Posterior vena cava (tissue), 2 donors: ENCODE measurements at places on chromosomes 1 and 21. TPM values are rescaled to one million over a fixed set of nuclear protein-coding genes. Genes with fewer than 3 reads are reported as not detected.

DNA sequence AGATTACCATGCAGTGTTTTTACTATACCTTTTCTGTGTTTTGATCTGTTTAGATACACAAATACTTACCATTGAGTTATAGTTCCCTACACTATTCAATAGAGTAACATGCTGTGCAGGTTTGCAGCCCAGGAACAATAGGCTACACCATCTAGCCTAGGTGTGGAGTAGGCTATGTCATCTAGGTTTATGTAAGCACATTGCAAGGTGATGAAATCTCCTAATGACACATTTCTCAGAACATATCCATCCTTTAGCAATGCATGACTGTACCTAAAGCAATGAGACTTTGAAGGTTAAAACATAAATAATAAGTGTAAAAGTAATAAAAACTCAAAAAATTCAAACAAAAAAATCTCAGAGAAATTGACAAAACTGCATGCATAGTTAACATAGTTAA, 358.6 kb downstream of the USH2A start:
- no peak for DNase-seq

GRCh38 chr1:204990059-204990664, 52.9 kb upstream of the CNTN2 start:
- DNase-seq = no peak

DNA sequence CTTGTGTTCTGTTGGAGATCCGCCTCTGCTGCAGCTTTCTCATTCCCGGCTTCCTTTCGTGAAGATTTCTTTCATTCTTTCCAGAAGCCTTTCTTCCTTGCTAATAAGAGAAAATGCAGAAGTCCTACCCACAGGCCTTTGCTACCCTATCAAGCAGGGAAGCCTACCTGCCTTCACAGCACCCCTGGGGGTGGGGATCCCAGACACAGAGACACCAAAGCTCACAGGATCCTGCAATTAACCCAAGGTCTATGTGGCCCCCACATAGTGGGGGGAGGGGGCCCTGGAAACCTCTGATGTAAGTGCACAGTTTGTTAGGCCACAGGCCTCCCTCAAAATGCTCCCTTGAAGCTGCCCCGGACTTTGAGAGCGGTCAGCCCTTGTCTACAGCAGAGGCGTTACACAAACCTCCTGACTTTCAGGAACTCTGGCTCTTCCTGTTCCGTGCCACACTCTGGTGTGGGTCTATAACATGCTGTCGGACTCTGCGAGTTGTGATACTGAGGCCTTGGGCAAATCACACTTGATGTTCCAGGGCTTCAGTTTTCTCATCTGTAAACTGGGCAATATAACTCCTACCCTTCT, 31.2 kb downstream of the NKAIN1 start:
- no peak for DNase-seq

- no peak for DNase-seq
These were observed 57.1 kb upstream of the COL18A1 start for GRCh38 chr21:45347712-45348499.

Gene LAD1
- not detected for total RNA-seq

DNA sequence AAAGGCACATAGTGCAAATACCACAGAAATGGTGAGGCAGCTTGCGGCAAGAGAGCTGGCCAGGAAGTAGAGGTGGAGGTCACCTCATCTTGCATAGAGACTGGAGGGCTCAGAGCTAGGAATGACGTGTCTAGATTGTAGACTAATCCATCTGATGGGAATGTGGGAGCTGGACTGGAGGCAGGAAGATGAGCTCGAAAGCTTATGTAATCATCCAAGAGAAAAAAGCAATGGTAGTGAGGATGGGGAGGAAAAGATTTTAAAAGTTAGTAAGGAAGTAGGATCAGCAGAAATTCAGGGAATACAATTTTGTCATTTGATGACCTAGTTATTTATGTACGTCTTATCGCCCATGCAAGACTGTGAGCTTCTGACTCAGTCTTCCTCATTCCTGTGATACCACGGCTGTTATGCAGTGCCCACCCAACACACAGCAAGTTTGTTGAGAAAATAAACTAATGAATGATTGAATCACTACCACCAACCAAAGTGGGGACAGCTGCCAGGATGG, 123.9 kb downstream of the RRAGC start:
- no peak for DNase-seq

- no peak for DNase-seq
These were observed 33.9 kb downstream of the MPZL1 start for GRCh38 chr1:167755654-167756053.

Gene ADAMTS4
- 28.0 TPM for total RNA-seq

GRCh38 chr1:245683676-245684075, 528.9 kb downstream of the KIF26B start:
- DNase-seq = no peak

GRCh38 chr1:166908942-166909341, 32.9 kb upstream of the TADA1 start:
- no peak for DNase-seq

Gene IL19
- not detected for total RNA-seq

GRCh38 chr1:54701066-54701465, 14.6 kb upstream of the TTC4 start:
- no peak for DNase-seq

DNA sequence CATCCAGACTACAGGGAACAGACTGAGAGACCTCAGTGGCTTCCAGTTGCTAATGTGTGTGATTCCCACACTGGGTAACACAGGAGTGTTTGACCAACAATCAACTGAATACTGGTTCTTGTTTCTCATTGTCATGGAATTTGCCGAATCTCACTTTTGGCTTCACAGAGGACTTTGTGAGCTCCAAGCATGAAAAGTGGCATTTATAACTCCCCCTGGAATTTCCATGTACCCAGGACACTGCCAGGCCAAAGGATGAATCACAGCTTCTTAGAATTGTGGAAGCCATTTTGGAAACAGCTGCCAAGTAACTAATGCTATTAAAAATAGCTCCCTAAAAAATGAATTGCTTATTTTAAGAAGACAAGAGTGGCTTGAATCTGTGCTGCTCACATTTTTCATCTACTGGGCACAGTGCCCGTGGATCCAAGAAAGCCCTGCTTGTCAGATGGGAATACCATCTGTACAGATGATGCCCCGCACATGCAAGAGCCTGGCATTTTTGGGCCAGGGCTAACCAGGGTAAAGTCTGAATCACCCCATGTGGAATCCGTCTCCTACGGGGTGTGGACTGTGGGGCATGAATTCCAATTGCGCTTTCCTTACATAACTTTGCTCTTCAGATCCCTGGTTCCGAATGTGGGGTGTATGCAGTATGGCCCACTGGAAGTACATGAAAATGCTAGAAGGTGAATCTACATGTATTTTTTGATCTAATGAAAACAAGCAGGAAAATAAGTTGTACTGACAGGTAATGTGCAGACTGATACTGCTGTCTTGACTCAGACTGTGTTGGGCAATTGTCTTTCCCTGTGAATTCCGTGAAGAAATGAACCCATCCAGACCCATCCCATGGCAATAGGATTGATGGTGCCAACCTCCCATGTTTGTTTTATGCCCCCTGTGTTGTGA, 487.3 kb downstream of the SIPA1L2 start:
- DNase-seq = peak; percentile 82

GRCh38 chr1:28341591-28341990, 12.8 kb downstream of the MED18 start:
- peak; percentile 23 for DNase-seq

DNA sequence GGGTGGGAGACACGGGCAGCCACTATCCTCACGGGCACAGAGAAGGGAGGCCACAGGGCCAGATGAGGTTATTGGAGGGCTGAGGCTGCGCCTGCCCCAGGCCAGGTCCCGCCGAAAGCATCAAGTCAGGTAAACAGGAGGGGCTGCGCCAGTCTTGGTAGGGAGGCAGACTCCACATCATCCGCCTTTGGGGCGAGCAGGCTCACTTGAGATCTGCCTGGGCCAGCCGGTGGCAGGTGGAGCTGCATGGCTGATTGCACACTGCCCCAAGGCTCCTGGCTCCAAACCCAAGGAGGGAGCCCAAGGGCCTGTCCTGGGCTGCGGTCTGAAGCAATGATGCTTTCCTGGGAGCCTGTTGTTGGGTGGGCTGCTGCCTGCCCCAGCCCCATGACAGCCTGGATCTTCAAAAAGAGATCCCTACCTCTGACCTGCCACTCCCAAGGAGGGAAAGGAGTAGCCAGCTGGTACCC, 4.6 kb downstream of the SMIM1 start:
- no peak for DNase-seq

Gene LMX1A
- 0.79 TPM for total RNA-seq

- no peak for DNase-seq
These were observed 25.9 kb downstream of the PCNX2 start for GRCh38 chr1:233269656-233270055.

GRCh38 chr1:197806718-197807117, 31.4 kb upstream of the DENND1B start:
- no peak for DNase-seq

Gene OR2T11
- not detected for total RNA-seq

DNA sequence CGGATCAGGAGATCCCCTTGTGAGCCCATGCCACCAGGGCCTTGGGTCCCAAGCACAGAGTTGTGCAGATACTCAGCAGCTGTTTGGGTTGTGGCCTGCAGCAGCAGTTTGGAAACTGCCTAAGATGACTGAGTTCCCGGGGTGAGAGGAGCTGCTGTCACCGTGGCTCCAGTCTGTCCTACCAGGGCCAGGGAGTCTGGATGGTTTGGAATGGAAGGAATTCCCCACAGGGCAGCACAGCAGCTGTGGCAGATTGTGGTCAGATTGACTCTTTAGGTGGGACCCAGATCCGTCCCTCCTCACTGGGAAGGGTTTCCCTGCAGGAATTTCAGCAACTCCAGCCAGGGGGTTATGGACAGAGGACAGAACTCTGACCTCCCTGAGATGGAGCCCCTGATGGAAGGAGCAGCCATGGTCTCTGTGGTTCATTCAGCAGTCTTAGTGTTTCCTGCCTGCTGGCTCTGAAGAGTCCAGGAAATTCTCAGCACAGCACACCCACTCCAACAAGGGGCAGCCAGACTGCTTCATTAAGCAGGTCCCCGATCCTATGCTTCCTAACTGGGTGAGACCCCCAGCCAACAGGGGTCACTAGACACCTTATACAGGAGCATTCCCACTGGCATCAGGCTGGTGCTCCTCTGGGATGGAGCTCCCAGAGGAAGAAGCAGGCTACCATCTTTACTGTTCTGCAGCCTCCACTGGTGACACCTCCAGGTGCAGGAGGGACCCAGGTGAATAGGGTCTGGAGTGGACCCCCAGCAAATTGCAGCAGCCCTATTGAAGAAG, 51.5 kb upstream of the TNFSF4 start:
- DNase-seq = no peak

GRCh38 chr1:91201694-91202093, 179.9 kb upstream of the ZNF644 start:
- no peak for DNase-seq

Gene FYB2
- total RNA-seq = not detected

DNA sequence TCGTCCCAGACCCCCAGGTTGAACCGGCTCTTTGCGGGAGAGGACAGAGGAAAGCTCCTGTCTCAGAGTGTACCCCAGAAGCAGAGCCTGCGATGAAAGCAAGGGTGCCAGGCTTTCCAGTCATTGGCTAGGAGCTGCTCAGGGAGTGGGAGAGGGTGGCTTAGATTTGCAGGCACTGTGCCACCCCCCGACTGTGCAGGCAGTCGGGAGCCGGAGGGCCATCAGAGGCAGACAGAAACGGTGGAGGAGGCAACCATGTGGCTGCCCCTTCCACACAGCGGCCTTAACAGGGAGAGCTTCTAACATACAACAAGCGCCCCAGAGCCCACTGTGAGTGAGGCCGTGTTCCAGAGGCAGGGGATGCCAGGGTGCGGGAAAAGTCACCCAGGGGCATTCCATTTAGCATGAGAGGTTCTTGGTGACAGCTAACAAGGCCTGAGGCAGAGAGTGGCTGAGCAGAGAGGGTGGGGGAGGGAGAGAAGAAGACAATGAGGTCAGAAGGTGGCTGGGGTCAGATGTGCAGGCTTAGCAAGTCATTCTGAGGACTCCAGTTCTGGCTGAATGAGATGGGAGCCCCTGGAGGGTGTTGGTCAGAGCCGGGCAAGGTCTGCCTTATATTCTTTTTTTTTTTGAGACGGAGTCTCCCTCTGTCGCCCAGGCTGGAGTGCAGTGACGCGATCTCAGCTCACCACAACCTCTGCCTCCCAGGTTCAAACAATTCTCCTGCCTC, 9.5 kb upstream of the C1orf167 start:
- DNase-seq = no peak

DNA sequence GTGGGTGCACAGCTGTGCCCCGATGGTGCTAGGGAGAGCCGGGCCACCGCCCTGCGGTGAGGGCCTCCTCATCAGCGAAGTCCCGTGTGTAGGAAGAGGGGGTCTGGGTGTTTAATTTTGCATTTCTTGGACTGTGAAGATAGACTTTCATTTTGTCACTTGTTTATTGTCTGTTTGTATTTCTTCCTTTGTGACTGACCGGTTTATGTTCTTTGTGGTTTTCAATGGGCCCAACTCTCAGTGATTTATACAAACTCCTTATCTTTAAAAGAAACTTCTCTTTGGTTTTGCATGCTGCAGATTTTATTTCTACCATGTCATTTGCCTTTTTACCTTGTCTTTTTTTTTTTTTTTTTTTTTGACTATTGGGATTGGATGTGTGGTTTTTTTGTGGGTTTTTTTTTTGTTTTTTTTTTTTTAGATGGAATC, 65.1 kb downstream of the COL18A1 start:
- no peak for DNase-seq

- no peak for DNase-seq
These were observed 44.0 kb downstream of the IGSF21 start for GRCh38 chr1:18151436-18152122.

Gene SPRR1B
- total RNA-seq = not detected

Gene ATP6V0B
- 77.4 TPM for total RNA-seq

DNA sequence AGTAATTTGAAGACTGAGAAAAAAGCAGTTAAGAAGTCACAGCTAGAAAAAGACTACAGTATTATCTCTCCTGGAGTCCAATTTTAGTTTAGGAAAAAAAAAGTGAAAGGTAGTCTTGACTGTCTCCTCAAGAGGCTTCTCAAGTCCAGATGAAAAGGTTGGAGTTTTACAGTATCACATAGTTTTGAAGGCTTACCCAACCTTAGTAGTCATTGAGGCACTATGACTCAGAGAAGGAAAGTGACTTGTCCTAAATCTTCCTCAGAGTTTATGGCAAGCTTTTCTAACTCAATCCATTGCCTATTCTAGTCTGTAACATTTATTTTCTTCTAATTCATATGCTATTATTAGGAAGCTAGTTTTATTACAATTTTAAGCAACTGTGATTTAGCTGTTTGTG, 174.9 kb downstream of the DPYD start:
- no peak for DNase-seq

DNA sequence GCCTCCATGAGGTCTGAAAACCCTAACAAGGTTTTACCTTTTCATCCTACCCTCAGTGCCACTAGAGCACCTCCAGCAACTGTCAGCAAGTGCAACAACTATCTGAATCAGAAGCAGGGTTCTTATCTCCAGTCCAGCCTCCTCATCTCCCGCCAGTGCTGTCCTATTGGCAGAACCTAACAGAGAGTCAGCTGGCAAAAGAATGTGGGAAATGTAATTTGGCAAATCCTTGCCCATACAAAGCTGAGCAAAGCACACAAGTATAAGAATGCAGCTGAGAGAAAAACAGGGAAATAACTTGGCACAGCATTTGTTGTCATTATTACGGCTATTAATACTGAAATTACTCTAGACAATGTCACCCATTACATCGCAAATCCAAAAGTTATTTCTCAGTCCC, 124.2 kb downstream of the ATP6V1G3 start:
- DNase-seq = no peak

Gene HSF2BP
- total RNA-seq = 0.46 TPM

GRCh38 chr1:202815120-202815519, 4.4 kb downstream of the PCAT6 start:
- DNase-seq = no peak

- DNase-seq = no peak
These were observed 3.1 kb upstream of the DIPK1A start for GRCh38 chr1:92964316-92964715.

Gene LCK
- 1.3 TPM for total RNA-seq

Gene DVL1
- total RNA-seq = 61.9 TPM

- DNase-seq = no peak
These were observed 100.2 kb downstream of the DPYD start for GRCh38 chr1:97820470-97821188.
